Hippocampal formation (tissue), 2 donors: ENCODE measurements at places on chromosomes 5 and 9.

- no peak for DNase-seq
These were observed 101.7 kb downstream of the GDNF start for GRCh38 chr5:37738057-37738691.

DNA sequence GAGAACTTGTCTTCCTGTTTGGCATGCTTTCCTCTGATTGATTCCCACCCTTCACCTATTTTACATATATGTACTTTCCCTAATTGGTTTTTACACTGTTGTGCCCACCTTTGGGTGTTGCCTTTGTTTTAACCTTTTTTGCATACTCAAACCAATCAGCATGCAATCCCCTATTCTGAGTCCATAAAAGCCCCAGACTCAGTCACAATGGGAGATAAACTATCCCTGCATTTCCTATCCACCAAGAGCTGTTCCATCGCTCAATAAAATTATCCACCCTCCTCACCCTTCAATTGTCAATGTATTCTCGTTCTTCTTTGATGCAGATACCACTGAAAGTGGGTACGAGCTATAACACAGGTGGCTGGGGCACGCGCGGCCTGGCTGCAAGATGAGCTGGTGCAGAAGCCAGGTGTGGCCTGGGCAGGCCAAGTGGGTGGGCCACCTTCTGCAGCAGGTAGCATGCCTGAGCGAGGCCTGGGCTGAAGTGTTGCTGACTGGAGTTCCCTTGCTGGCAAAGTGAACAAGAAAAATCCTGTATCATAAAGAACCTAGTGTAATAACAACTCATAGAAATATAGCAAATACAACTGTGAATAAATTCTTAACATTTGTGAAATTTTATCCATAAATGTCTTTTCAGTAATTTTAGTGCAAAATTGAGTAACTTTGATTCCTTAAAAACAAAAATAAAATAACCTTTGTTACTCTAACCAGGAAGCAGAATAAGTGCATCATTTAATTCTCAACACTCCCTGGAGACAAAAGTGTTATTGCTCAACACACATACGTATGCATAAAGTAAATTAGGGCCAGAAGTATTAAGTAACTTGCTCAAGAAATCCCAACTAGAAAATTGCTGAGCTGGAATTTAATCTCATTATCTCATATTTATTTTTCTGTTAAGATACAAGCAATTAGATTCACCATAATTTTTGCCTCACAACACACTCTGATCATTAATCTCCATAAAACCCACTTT lies 685.3 kb upstream of the EDIL3 start:
- DNase-seq: no peak

DNA sequence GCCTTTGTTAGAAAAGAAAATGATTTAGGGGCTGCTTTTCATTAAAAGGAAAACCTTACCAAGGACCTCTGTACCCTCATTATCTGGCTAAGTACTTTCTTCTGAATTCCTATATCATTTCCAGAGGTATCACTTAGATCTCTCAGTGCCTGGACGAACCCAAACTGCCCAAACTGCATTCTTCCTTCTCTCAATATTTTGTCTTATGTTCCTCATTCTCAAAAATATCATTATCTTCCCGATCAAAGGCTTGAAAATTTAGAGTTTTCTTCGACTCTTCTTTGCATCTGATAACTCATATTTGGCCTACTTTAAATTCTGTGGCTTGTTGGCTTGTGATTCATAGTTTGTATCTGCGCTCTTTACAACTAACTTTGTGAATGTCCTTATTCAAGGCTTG lies 136.7 kb upstream of the TAF11L2 start:
- DNase-seq: no peak

DNA sequence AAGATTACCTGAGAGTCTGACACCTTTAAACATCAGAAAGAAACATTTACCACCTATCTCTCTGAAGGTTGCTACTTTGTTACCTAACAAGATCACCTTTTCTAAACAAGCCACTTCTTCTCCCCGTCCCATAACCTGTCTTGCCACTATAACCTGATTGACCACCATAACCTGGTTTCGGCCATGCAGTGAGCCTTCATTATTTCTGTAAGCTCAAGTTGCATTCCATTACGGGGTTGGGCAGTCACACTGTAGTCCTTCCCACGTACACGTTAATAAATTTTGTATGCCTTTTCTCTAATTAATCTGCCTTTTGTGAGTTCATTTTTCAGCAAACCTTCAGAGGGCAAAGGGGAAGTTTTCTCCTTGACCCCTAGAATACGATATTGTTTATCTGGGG lies 28.0 kb upstream of the CCNG1 start:
- DNase-seq: no peak

DNA sequence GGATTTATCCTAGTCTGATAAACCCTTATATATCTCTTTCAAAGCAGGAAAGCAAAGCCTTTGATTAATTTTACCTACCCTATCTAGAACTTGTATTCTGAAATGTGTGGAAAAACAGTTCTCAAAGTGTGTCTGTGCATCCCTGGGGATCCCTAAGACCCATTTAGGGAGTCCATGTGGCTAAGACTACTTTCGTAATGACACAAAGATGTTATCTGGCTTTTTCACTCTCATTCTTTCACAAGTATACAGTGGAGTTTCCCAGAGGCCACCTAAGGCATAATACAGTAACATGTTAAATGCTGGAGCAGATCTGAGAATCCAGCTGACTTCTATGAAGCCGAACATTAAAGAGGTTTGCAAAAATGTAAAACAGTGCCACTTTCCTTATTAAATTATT lies 54.3 kb upstream of the TNFSF15 start:
- no peak for DNase-seq

- no peak for DNase-seq
These were observed 200.5 kb downstream of the DRD1 start for GRCh38 chr5:175243441-175243840.

DNA sequence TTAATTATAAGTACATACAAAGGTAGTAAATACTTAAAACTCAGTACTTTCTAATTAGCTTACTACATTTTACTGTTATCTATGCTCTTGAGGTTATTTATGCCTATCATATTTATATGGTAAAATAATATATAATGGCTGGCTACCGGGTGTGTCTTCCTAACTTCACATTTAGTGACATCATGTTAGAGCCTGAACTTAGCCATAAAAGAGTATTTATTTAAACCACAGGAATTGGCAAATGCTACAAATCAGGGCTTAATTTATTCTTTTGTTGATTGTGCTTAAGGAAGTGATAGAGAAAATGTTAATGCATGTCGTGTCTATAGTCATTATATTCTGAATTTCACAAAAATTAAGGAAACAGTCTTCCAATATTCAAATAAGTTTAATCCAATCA lies 73.1 kb downstream of the NDUFAF2 start:
- no peak for DNase-seq

GRCh38 chr5:176342158-176342483 lies 19.4 kb downstream of the KIAA1191 start:
- DNase-seq: no peak

- no peak for DNase-seq
These were observed 396.5 kb upstream of the MEF2C start for GRCh38 chr5:89279391-89280036.

GRCh38 chr9:126763130-126763764 lies 41.6 kb upstream of the ZBTB43 start:
- no peak for DNase-seq

GRCh38 chr9:119310741-119311140 lies 58.5 kb downstream of the BRINP1 start:
- DNase-seq: no peak

DNA sequence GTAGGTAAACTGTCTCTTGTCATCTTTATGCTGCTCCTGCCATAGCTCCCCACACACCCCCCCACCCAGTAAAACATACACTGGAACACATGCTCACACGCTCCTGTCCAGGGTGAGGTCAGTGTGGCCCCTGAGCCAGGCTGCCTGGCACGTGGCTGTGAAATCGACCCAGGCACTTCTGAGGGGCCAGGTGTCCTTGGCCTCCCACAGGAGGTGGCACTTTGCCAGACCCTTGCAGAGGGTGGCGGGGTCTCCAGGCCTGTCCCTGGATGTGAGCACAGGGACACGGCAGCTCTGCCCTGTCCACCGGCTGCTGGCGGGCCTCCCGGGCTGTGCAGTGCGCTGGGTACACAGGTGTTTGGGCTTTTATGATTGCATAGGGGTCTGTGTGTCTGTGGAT lies 10.0 kb upstream of the CRB2 start:
- DNase-seq: no peak

GRCh38 chr9:124368692-124369091 lies 46.5 kb downstream of the PSMB7 start:
- DNase-seq: no peak

- DNase-seq: no peak
These were observed 69.0 kb downstream of the ADAMTS16 start for GRCh38 chr5:5209089-5209488.

DNA sequence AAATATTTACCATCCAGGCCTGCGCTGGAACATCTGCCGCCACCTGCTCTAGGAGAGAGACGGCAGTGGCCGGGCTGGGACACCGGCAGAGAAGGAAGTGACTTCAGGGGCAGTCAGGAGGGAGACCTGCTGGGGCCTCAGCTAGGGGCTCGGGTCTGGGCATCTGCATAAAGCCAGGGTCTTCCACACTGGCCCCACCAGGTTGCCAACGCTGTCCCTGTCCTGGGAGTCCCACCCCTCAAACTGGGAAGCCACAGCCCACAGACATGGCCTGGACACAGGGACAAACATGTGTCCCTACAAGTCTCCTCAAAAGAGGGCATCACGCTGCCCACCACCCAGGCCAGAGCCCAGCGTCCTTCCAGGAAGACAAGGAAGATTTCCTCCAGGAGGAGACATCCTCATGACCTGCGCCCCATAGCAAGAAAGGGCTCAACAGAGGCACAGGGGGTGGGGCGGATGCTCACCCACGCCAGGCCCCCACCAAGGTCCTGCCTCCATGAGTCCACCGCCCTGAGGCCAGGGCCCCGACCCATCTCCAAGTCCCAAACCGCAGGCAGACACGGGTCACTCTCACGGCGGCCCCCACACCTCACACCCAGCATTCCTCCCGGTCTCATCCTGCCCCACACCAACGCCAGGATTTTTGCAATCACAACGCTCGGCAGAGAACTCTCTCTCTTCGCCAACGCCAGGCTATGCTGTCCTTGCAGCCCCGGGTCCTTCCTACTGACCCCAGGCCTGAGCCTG lies 9.0 kb downstream of the VAV2 start:
- DNase-seq: no peak

- no peak for DNase-seq
These were observed 2.0 kb downstream of the LIFR start for GRCh38 chr5:38554403-38554802.

DNA sequence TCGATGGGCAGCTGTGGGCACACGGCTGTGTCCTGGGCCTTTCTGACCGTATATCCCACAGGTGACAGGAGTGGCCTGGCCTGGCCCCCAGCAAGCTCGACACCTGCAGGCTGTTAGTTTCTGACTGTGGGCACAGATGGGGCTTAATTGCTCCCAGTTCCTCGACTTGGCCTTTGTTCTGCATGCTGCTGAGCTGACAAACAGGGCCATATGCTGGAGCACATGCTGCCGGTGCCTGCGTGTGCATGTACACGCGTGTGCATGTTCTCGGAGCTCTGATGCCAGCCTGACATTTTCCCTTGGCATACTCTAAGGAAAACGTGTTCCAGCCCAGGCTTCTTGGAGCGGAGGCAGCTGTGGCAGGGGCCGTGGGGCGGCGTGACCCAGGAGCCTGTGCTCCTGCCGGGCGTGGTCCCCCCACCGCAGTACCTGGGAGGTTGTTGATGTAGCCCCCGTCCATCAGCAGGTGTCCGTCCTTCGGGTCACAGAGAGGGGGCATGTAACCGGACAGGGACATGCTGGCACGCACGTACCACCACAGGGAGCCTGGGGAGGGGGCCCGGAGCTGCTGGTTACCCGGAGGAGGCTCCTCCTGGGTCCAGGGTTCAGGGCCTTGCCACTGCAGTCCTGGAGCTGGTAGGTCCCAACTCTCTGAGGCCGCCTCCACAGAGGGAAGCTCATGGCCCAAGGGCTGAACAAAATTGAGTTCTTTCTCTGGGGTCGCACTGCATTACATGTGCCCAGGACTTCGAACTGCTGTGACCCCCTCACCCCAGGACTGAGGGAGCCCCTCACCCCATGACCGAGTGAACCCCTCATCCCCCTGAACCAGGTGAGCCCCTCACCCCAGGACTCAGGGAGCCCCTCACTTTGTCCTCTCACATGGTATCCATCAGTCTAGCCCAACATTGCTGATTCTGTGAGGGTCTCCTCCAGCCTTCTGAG lies 4.1 kb upstream of the NSMF start:
- DNase-seq: no peak

DNA sequence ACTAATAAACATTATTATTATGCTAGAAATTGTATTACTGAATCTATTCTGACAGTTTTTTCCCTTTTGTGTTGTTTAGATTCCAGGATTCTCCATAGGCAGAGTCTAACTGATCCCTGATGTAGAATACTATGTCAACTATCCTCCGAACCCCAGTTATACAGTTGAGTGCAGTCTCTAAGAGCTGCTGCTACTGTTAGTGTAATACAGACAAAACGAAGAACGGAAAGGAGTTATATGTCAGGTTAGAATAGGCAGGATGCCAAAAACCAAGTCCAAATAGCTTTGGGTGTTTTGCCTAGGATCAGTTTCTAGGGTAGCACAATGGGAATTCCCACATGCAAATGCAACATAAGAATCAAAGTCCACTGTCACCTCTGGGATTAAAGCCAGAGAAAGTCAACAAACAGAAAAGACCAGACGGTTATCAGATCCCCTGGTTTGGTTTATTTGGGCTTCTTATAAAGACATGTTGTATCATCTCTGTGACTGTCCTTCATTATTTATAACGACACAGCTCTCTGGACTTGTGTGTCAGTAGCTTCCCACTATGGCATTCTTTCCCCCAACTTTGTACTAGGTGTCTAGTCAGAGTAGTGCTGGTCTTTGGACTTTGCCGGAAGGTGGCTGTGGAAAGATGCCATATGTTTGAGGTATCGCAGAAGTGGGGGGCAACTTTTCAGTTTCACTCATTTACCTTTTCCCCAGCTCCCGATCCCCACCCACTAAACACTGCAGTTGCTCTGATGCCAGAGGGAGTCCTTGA lies 14.9 kb upstream of the TMEM38B start:
- DNase-seq: no peak

- DNase-seq: no peak
These were observed 352.4 kb upstream of the ACTBL2 start for GRCh38 chr5:57834829-57835608.

- DNase-seq: no peak
These were observed 1.4 kb downstream of the LRSAM1 start for GRCh38 chr9:127452691-127453090.

DNA sequence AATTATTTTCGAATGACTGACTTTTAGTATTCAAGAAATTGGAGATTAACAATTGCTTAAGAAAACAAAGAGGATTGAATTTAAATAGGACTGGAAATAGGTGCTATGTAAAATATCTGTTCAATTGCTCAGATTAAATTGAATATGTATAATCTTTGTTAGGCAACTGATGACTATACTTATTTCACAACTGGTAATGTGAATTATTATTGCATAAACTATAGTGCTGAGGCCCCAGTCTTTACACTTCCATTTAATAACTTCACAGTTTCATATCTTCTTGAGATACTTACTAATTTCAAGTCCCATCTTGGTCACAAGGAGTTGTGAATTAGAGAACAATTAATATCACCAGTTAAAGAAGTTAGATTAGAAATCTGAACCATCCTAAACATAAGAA lies 16.7 kb downstream of the CEP78 start:
- DNase-seq: no peak
